Forelimb muscle (tissue), 1 donor: ENCODE measurements at places on chromosomes 1 and 21.

DNA sequence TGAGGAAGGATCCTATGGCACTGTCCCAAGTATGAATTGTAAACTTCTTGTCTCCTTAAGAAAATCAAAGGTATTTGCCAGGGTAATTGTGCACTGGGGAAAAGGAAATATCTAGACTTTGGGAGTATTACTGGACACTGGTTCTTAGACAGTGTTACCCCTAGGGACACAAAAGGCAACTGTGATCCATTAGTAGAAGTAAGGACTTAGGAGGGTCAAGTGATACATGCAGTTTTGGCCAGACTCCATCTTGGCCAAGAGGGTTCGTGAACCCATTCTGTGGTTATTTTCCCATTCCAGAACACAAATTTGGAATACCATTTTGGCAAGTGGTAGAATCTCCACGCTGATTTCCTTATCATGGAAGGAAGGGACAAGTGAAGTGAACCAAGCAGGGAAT, 98.1 kb downstream of the TM2D1 start:
- no peak for DNase-seq

DNA sequence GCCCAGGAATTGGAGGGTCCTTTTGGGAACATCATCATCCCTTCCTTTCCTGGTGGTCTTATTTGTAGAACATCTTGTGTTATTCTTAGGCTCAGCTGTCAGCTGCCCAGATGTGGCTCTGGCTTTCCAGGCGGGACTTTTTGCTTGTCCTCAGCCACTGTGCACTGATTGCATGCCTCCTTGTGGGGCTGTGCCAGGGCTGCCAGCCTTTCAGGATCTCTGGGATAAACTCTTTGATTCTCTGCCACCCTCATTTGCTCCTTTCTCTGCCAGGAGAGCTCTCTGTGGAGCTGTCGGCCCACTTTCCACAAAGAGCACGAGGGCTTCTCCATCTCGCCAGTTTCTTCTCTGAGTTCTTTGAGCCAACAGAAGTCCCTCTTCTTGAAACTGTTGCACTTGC, 63.1 kb downstream of the PTPRU start:
- DNase-seq = no peak

DNA sequence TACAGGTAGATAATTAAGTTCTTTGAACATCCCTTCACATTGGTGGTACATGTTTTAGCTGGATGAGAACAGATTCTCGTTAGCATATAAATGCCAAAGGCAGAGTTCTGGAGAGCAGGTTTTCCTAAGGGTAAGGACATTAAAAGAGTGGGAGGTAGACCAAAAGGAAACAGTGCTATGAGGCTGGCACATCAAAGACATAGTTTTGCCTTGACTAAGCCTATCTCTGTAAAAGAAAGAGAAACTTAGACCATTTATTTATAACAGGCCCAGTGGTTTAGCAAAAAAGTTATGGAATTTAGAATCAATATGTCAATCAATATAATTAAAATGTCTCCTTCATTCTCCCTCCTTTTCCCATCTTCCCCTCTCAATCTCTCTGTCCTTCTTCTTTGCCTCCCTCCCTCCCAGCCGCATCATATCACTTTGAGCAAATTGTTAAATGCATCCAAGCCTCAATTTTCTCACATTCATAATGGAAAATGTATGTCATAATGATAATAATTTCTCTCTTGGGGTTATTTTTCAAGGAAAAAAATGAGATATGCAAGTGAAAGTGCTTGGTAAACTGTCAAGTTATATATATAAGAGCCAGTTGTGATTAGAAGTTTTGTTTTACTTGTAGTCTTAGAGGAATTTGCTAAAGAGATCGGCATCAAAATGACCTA, 209.9 kb upstream of the SGIP1 start:
- no peak for DNase-seq

GRCh38 chr1:5273280-5274003, 619.0 kb downstream of the AJAP1 start:
- no peak for DNase-seq

DNA sequence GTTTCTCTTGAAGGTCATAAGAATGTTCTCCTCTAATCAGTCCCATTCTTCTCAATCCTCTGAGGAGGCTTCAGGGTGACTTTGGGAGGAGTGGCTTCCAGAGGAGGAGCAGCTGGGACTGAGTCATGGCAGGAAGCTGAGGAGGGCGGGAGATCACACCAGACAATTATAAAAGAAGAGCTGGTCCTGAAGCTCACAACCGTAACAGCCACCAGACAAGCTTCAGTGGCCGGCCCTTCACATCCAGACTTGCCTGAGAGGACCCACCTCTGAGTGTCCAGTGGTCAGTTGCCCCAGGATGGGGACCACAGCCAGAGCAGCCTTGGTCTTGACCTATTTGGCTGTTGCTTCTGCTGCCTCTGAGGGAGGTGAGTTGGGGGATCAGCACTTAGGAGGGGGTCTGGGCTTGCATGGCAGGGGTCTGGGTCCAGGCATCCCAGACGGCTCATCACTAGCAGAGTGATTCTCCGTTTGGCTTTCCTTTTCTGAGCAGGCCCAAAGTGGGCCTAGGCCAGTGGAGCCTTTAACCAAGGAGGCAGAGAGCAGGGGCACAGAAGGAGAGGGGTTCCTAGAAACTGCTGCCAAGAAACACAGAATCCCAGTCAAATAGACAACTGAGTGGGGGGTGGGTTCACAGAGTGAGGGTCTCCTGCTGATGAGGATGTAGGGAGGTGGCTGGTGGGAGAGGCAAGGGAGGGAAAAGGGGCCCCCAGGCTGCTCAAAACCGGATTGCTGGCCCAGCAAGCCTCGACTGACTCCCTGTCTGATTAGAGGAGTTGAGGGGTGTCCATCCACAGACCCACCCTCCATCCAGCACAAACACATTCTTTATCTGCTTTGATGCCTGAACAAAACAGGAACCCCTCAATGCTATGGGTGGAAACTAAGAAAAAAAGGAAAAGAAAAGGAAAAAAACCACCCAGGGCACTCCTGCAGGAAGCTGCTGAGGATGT, at the start of gene ECM1:
ECM1 (plus strand) TSS at position 198 of the 953 bp plus-strand sequence; CDS start at position 299, 101 bp downstream.
- no peak for DNase-seq

DNA sequence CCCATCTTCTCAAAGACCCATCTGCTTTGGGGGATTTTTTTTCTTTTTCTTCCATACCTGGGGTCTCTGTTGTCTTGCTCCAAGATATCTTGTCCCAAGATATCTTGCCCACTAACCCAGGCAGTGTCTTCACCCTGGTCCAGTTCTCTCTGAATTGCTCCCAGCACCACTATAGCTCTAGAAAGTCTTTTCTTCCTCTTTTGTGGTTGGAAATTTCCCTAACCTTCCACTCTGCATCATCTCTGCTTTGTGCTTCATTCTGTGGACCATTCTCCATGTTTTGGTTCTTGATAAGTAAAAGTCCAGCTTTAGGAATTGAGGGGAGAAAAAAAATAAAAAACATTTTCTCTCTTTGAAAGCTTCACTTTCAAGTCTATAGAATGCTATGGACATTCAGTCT, 20.9 kb downstream of the STYXL2 start:
- DNase-seq = no peak

DNA sequence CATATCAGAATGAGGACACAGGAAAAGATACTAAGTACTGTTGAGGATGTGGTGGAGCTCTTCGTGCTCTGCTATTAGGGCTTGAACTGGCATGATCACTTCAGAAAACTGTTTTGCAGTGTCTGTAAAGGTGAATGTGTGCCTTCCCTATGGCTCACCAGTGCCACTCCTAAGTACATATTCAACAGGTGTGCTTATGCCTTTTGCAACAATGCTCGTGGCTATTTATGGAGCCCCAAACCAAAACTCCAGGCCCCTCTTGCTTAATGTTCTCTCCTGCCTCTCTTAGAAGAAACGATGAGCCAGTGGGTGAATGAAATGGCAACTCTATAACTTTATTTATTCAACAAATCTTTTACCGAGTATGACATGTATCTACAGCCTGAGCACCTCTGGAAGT, 70.2 kb downstream of the TAS1R2 start:
- DNase-seq = no peak

- DNase-seq = no peak
Observed at GRCh38 chr1:46672696-46673095, 1.0 kb downstream of the TEX38 start.

DNA sequence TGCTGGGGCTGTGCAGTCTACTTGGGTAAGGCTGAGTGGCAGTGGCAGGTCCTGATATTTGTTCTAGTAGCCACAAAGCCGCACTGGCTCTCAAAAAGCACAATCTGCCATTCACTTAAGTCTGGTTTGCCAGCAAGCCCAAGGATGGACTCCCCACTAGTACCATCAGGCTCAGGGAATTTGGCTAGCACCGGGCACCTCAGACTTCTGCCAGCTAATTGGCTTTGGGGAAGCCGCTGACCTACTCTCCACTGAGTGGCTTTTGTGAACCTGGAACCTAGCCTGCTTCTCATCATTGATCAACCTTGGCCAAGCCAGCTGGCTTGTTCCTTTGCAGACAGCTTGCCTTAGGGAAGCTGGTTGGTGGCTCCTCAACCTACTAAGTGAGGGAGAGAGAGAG, 83.1 kb downstream of the ESRRG start:
- DNase-seq = no peak
